ENCODE measurements at places on chromosomes 5 and 9.

DNA sequence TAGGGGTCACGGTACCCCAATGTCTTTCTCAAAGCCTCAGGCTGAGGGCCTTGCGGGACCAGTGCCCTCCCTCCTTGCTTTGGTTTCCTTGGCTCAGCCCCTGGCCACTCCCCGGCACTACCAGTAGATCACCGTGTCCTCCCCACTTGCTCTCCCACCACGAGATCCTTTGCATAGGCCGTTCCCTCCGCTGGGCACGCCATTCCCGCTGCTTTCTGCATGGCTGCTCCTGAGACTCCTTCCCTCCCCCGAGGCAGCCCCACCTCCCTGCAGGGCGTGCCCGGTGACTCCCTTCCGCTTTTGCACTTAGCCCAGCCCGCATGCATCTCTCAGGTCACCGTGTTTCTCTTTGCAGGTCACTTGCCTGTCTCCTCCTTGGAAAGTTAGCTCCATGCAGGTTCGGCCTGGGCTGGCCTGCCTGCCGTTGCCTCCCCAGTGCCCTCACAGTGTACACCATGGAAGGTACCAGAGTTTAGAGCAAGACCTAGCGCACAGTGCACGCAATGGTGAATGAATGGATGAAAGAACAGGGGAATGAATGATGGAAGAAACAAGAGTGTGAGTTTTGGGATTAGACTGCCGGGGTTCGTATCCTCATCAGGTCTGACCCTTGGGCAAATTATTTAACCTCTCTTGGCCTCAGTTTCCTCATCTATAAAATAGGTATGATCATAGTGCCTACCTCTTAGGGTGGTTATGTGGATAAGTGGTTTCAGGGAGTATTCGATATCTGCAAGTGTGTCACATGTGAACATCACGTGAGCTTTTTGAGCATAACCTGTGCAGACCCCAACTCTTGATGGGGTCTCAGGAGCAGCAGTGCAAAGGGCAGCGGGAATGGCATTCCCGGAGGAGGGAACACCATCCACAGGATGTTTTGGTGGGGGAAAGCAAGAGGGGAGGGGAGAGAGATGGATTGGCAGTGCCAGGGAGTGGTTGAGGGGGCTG lies 214.3 kb downstream of the C9orf50 start:
- no peak for DNase-seq

DNA sequence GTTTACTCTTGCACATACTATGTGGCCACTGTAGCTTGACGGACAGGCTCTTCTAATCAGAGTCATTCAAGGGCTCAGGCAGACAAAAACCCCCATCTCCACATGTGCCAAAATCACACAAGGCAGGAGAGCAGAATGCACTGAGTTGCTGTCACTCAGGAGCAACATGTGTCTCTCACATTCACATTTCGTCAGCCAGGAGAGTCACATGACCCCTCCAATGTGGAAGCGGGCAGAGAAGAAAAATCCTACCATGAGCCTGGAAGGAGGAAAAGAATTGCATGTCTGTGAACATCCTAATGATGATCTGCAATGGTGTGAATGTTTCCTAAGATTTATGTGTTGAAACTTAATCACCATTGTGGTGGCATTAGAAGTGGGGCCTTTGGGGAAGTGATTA lies 69.9 kb upstream of the MSX2 start:
- DNase-seq = no peak

DNA sequence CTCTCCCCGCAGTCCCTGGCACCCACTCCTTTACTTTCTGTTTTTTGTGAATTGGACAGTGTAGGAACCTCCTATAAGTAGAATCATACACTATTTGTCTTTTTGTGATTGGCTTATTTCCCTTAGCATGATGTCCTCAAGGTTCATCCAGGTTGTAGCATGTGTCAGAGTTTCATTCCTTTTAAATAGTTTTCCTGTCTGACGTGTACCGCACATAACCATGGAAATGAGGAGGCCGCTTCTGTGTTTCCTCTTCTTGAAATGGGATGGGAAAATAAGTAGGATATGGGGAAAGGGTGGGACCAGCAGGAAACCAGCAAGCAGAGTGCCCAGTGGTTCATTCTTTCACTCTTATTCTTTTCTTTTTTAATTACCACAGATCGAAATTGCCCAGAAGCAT lies 72.6 kb upstream of the ENTREP1 start:
- no peak for DNase-seq

- no peak for DNase-seq
Measured at GRCh38 chr9:132973713-132974112, 4.8 kb upstream of the GFI1B start.

GRCh38 chr5:143105216-143105905 lies 298.1 kb downstream of the NR3C1 start:
- DNase-seq = no peak

DNA sequence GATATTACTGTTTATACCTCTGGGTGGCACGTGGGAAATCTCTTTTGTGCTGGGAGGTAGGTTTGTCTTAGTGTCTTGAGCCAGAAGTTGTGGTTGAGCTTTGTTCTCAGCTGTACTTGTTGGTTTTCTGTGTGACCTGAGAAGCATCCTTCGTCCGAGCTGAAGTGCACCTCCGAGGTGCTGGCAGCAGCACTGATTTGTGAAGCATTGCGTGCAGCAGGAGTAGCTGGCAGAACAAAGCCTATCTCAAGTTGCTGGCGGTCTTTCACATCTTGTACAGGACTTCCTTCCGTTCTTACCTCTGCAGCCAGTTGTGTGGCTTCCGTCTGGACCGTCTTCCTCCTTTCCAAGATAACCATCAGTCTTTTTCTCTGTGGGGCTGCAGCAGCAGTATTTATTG lies 4.3 kb downstream of the PRRC2B start:
- no peak for DNase-seq

Measured in activated CD8-positive, alpha-beta memory T cell treated with anti-CD3 and anti-CD28 coated beads for 1 hour (primary cell).